ENCODE measurements at places on chromosomes 12 and 14.

- DNase-seq, result no peak
These were observed 26.1 kb downstream of the JDP2 start for GRCh38 chr14:75453817-75454434.

GRCh38 chr12:92639017-92639416, 63.8 kb upstream of the PLEKHG7 start:
- DNase-seq, result peak; percentile 63

GRCh38 chr14:36665887-36666415, 4.3 kb downstream of the PAX9 start:
- DNase-seq, result no peak

DNA sequence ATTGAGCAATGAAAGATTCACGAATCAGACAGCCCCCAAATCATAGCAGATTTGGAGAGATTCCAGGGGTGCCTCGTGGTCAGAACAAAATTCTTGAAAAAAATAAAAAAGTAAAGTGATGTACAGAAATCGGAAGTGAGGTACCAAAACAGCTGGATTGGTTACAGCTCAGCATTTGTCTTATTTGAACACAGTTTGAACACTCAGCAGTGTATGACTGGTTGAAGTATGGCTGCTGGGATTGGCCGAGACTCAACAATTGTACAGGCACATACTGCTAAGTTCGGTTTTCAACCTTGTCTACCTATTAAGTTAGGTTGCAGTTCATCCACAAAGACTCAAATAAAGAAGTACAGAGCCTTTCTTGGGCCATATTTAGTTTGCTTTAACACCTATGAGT, 865.4 kb upstream of the TMEM132C start:
- DNase-seq, result no peak

DNA sequence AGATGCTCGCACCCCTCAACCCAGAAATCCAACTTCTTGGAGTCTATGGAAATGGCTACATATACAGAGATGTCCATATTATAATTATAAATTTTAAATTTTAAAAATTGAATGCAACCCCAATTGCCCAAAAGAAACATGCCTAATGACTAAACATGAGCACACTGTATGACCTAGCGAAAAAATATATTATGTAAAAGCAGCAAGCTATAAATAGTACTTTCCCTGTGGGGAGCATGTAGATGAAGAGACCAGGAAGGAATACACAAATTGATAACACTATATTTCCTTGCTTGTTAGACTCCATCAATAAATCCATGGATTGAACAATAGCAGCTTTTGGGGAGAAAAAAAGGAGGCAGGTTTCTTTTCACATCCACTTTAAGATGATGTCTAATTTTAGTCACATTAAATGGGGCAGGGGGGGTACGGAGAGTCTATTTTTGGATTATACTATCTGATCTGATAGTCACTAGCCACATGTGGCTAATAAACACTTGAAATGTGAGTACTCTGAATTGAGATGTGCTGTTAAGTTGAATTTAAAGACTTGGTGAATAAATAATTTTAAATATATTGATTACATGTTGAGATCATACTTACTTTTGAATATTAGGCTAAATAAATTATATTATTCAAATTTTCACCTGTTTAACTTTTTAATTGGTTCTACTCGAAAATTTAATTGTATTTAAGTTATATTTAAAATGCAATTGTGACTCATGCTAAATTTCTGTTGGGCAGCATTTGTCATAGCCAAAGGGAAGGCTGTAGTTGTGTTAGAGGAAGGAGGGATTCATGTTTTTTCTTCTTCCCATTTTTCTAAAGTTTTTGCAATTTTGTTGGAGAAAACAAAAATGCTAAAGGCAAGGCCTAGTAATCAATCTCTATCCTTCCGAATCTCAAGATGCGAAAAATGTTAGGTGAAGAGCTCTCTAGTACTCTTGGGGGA, 17.5 kb downstream of the MAX start:
- DNase-seq, result no peak

DNA sequence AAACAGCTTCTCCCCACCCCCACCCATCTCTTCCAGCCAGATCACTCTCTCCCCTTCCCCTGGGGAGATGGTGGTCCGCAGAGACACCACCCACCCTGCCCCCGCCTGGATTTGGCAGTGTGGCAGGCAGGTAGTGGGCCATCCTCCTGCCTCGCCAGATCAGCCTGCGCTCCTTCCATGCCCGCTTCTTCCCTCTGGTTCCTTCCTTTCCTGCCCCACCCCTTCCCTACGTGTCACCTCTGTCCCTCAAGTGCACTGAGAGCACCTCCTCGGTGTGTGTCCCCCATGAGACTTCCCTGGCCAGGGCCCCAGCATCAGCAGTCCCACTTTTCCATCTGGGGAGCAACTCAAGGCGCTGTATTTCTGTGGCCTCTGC, 632 bp downstream of the NYNRIN start:
- no peak for DNase-seq

GRCh38 chr12:34393086-34393820, 371.0 kb downstream of the ALG10 start:
- DNase-seq, result no peak

GRCh38 chr12:92553389-92553788, 149.4 kb upstream of the PLEKHG7 start:
- peak; percentile 77 for DNase-seq

- DNase-seq, result no peak
These were observed 335.9 kb downstream of the AEBP2 start for GRCh38 chr12:19775241-19775640.

- DNase-seq, result no peak
These were observed 327.9 kb downstream of the C12orf75 start for GRCh38 chr12:105658389-105658788.

DNA sequence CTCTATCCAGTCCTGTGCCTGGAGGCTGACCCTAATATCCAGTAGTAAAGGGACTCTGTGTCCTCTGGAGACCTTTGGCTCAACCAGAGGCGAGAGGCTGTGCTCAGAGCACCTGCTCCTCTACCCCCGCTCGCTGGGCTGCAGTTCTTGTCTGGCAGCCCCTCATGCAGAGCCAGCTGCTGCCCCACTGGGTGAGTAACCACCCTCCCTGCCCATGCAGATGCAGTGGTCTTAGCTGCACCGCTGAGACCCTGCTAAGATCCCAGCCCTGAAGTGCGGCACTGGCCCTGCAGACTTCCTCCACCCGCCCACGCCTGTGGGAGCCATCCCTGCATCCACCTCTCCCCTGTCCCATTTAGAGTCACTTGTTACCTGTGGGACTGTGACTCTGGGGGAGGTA, 347.5 kb upstream of the SFSWAP start:
- no peak for DNase-seq

DNA sequence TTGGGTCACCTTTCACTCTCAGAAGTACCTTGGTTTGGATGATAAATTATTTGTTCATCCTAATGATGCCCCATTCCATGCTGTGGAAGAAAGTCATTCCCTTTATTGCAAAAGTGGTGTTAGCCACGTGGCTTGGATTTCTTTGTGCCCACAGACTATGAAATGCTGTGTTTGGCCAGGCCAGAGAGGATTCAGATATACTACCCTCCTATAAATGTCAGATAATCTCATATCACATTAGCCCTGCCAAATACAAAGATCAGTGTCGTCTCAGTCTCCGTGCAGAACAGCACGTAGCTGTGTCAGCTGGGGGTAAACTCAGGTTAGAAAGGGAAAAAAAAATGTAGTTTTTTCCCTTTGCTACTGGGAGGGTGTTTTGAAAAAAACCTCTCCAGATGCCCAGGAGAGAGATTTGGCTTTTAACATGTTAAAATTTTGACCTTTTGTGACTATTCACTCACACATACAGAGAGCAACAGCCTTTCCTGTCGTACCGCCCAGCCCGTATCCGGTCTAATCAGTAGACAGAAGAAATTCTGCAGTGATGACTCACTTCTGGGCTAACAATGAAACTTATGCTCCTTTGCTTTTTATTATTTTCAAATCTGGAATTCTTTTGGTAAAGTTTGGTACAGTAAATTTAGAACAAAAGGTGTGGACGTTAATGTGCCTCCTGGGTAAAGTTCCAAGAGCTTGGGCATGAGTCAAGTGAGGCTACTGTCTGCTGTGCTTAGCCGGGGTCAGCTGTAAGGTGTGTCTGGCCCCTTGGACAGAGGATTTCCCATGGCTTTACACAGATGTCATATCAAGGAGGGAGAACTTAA, 8.5 kb upstream of the PTPRB start:
- DNase-seq, result no peak

GRCh38 chr12:118034429-118035189, 18.1 kb downstream of the RFC5 start:
- peak; percentile 52 for DNase-seq

DNA sequence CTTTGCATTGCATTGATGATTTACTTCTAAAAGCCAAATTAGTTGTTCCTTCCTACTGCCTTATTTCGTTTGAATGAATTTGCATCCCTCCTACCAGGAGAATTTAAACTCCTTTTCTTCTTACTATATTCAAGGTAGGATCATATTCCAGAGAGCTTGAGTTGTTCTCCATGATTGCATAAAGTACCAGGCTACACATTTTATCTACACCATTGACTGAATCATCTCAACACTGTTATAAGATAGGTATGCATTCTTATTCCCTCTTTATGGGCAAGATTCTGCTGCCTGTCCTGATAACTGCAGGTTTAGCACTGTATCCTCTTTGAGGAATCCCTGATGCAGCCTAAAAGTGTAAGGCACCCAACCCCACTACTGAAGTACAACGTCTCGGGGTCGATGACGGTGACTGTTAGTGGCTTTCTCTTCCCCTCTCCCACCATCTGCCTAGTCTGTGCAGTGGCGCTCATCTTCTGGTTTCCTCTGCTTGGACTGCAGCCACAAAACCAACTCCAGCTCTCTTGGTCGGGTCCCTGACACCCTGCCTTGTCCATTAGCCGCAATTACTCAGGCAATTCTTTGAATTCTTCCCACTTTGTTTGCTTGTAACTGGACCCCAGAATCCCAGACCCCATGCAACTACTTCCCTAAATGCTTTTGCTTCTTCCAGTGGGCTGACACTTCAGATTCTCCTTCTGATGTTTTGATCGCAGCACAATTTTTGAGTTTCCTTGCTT, 44.4 kb upstream of the STXBP6 start:
- no peak for DNase-seq

DNA sequence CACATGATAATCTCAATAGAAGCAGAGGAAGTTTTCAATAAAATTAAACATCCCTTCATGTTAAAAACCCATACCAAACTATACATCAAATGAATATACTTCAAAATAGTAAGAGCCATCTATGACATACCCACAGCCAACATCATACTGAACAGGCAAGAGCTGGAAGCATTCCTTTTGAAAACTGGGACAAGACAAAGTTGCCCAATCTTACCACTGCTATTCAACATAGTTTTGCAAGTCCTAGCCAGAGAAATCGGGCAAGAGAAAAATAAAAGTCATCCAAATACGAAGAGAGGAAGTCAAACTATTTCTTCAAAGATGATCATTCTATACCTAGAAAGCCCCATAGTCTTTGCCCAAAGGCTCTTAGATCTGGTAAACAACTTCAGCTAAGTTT, 454.7 kb upstream of the PRICKLE1 start:
- DNase-seq, result no peak

DNA sequence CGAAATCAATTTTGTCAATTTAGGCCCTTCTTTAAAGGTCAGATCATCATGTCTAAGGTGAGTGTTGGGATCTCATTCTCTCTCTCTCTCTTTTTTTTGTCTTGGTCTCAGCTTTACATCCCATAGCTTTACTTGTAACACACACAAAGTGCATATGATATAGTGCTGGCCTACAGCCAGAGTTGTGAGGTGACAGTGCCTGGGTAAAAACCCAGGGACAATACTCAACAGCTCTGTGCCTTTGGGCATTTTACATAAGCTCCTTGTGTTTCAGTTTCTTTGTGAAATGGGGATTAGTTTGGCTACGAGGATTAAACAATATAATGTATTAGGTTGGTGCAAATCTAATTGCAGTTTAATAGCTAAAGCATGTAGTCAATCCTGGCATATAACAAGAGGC, 40.2 kb downstream of the GRIP1 start:
- peak; percentile 22 for DNase-seq

DNA sequence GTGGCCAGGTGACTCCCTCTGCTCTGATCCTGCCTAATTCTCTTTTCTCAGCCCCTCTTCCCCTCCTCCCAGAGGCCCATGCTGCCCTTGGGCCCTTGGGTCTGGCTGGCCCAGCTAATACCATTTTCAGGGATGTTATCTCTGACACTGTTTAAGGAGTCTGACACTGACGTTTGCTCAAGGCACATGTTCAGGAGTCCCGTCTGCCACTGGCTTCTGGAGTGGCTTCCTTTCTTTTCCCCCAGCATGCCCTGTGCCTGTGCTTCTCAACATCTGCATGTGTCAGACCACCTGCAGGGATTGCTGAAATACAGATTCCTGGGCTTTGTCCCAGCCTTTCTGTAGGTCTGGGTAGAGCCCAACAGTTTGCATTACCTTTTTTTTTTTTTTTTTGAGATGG, 128.9 kb downstream of the BCL11B start:
- DNase-seq, result no peak

DNA sequence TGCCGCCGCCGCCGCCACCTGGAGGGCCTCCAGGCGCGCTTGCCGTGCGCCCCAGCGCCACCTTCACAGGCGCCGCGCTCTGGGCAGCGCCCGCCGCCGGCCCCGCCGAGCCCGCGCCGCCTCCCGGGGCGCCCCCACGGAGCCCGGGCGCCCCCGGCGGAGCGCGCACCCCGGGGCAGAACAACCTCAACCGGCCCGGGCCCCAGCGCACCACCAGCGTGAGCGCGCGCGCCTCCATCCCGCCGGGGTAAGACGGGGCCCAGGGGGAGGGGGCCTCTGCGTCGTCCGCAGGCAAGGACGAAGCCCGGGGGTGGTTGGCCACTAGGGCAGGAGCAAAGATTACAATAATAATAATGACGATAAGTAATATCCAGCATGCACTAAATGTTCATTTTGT, 21.3 kb downstream of the DTX1 start:
- DNase-seq, result no peak

DNA sequence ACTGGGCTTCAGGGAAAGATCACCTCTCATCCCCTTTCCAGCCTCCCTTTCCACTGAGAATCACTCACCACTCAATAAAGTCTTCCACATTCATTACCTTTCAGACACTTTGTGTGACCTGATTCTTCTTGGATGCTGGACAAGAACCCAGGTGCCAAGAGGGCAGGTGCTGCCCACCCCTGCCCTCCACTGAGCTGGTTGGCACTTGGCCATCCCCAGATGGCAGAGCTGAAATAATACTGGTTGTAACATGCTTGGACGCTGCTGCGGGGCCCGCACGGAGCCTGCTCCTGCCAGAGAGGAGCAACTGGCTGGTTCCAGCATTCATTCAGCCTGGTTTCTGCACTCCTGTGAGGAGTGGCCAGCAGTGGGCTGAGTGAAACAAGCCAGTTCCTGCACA, 386.7 kb upstream of the CCDC196 start:
- peak; percentile 87 for DNase-seq

GRCh38 chr14:99718811-99719192, 34.7 kb downstream of the CYP46A1 start:
- no peak for DNase-seq

GRCh38 chr14:100438678-100439592, 115.8 kb downstream of the SLC25A47 start:
- DNase-seq, result no peak

- no peak for DNase-seq
These were observed 102.7 kb downstream of the TMEM30B start for GRCh38 chr14:61178226-61179060.

DNA sequence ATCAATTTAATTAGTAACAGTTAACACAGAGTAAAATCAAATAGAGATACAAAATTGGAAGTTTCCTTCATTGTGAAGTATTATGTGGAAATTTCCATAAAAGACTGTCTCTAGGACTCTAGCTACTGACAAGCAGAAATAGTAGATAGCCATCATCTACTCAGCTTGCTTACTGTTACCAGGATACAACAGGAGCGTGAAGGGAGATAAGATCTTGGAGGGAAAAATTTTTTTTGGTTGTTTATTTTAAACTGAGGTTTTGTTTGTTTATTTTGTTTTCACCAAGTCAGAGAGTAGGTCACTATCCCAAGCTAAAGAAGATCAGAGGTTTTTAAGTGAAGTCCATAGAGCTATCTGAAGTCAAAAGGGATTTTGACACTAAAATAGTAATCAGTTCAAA, 861.3 kb upstream of the MGAT4C start:
- no peak for DNase-seq
